ENCODE measurements at places on chromosomes 4 and X.

- no peak for DNase-seq
Measured at GRCh38 chr4:47561331-47561730, 76.3 kb downstream of the ATP10D start.

GRCh38 chrX:31228415-31228832 is 156.6 kb upstream of the FTHL17 start:
- no peak for DNase-seq

GRCh38 chr4:122747883-122748282 is 15.4 kb downstream of the BBS12 start:
- DNase-seq = no peak

DNA sequence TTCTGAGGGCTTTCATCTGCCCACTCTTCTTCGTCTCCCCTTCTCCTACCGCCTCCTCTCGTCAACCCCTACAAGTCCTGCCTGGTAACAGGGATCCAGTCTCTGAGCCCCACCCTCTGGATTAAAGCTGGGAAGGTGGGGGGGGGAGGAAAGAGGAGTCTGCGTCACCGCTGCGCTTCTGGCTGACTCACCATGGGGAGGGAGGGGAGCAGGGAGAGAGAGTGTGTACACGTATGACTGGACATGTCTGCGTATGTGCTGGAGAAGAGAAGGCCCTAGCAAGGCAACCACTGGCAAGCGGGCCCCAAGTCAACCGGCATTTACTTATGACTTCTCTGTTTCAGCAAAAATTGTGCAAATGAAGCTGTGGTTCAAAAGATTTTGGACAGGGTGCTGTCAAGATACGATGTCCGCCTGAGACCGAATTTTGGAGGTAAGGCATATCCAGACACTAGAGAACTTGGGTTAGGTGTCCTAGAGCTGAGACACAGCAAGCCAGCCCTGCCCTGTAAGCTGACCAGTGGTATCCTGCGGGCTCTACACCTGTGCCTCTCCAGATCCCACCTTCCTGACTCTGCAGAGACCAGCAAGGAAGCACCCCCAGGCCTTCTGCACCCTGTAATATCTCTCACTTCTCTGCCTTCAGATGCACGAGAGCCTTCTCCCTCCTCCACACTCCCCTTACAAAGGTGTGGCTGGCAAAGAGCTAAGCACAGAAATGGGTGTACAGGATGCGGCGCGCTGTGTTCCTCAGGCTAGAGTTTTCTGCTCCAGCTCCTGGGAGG is 2.5 kb downstream of the GABRQ start:
- no peak for DNase-seq

DNA sequence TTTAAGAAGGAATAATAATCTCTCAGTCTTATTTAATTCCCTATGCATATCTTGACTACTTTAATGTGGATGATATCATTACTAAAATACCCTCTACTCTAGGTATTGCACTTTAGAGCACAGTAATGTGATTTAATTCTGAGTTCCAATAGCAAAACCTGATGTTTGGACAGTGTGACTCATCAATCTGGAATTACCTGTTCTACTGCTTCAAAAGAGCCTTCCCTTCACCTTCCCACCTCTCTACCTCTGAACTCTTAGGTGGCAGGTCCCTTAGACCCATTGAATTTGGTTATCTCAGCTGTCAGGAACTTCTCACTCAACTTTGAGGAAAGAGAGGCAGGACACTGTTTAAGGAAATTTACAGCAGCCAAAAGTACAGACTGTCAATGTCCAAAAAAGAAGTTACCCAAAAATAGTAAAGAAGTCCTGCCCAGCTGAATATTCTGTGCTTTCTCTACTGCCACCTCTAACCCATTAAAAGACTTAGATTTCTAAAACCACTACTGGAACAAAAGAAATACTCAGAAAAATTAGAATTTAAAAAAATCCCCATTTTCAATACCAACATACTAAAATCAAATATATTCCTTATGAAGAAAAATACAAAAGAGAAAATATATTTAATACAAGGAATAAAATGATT is 123.1 kb upstream of the GPM6A start:
- no peak for DNase-seq

- no peak for DNase-seq
Measured at GRCh38 chrX:675279-675954, 44.8 kb downstream of the SHOX start.

- DNase-seq = no peak
Measured at GRCh38 chrX:776061-776460, 145.5 kb downstream of the SHOX start.

GRCh38 chrX:85288992-85289723 is 45.4 kb downstream of the ZNF711 start:
- no peak for DNase-seq

DNA sequence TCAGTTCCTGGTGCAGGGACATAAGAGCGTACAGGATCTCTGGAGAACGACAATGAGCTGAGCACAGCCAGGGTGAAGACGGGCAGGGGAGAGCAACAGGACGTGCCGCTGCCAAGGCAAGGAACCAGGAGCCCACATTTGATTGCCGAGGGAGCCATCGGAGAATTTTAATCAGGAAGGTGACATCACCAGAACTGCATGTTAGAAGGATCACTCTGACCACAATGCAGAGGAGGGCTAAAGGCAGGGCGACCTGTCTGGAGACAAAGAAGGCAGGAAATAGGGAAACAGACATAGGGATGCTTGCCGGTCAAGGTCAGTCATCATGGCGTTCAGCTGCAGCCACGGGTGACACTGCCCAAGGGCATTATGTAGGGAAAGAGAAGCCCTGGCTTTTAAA is 81.4 kb downstream of the RBM47 start:
- no peak for DNase-seq

DNA sequence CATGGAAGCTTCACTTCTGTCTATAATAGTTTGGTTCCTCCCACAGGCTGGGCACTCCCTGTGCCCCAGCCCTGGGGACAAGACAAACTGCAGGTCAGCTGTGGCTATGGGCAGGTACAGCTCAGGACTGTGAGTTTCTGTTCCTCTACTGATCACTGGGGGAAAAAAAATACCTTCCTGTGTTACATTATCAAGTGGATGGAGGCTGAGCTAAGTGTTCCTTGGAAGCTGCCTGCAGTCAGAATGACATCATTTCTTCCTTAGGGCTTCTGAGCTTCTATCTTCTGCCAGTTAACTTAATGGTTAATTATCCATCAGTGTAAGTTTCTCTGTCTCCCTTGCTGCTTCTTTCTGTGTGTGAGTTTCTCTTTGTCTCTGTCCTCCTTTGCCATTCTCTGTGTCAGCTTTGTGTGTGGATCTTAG is 4.6 kb downstream of the RAB33A start:
- no peak for DNase-seq

DNA sequence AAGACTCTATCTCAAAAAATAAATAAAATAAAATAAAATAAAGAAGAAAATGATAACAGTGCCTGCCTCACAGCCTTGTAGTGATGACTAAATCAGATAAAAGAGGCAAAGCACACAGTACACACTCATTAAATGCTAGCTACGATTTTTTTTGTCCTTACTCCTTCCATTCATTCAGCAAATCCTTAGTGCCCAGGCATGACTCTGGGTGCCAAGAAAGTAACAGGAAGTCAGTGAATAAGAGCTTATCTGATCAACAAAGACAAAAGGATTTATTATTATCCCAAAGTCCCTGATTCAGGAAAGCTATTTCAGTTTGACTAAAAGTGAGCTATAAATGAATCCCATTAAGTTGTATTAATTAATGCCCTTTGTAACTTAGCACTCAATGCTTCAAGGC is 92.7 kb downstream of the SH3KBP1 start:
- DNase-seq = no peak

DNA sequence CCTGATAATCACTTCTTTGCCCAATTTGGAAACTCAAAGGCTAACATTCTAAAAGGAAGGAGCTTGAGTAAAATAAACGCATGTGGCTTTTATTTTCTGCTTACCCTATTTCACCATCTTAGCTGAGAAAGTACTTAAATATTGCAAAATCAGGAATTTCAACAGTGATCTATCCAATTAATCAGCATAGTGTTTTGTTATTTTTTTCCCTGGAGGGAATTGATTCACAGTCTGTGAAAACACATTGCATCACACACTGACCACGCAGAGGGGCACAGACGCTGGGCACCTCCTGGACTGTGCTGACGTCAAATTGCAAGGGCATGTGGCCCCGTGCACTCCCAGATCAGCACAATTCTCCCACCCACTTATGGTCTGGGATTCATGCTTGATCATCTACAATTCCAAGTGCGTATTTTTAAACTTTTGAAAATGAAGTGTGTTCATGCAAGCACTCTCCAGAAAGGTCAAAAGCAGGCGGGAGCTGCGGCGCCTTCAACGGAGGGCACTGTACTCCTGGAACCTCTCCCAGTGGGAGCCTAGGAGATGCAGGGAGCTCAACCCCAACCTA is 320.6 kb upstream of the PPARGC1A start:
- no peak for DNase-seq

GRCh38 chr4:125704726-125705125 is 390.0 kb downstream of the FAT4 start:
- no peak for DNase-seq

DNA sequence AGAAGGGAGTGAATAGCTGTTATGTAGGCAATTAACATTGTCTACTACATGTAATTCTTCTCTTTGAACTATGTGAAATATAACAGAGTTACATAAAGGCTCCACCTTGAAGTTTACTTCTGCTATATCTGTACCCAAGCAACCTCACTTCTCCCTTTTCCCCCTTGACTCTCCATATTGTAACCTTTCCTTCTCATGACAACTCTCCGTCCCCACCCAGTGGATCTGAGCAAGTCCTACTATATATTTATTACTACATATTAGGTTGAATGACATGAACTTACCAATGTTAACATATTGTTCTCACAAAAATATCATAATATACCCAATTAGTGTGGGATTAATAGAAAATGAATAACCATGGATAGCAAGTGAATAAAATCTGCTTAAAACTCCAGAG is 93.2 kb upstream of the ATP8A1 start:
- no peak for DNase-seq

GRCh38 chrX:43000121-43000520 is 222.2 kb upstream of the PPP1R2C start:
- DNase-seq = no peak

DNA sequence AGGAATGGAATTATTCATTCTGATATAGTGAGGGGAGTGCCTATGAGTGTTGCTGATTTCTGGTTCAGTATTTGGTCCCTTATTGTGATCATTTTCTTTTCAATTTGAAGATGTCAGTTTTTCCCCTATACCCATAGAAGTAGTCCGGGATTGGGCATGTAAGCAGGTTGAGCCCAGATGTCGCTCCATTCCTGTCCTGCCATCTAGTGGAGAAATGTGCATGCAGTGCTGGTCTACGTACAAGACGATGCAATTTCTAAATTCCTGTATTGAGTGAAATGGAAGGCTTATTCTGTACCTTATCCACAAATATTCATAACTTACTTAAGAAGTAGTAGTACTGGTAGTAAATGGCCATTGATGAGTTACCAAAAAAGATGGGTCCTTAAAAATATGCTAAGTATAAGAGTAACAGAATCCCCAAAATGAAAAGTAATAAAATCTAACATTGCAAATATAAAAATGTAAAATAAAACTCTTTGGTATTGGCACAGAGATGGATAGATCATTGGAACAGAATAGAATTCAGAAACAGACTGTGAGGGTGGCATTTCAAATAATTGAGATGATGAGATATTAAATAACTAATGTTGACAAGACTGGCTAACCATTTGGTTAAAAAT is 60.9 kb downstream of the UGT8 start:
- DNase-seq = peak; percentile 18

Measured in mesothelial cell of epicardium (in vitro differentiated cells).